Renal cortex interstitium (tissue), 15 donors: ENCODE measurements at places on chromosomes 11 and 22. TPM values are rescaled to one million over a fixed set of nuclear protein-coding genes. Genes with fewer than 3 reads are reported as not detected.

MISFA gene
- polyA plus RNA-seq: 7.5 TPM

JAM3 gene
- polyA plus RNA-seq: 55.1 TPM

LRRN4CL gene
- 0.75 TPM for polyA plus RNA-seq

ANO1 gene
- 13.3 TPM for polyA plus RNA-seq

ARHGAP8 gene
- 57.7 TPM for polyA plus RNA-seq

PDGFD gene
- 22.6 TPM for polyA plus RNA-seq

PLEKHA7 gene
- 58.2 TPM for polyA plus RNA-seq

HORMAD2 gene
- polyA plus RNA-seq: 0.10 TPM

POU2AF1 gene
- 0.88 TPM for polyA plus RNA-seq

- no peak for DNase-seq
Measured at GRCh38 chr11:76824083-76824939, 36.4 kb upstream of the ACER3 start.

- no peak for DNase-seq
Measured at GRCh38 chr11:64801158-64801464, 1.9 kb downstream of the MAP4K2 start.

DNA sequence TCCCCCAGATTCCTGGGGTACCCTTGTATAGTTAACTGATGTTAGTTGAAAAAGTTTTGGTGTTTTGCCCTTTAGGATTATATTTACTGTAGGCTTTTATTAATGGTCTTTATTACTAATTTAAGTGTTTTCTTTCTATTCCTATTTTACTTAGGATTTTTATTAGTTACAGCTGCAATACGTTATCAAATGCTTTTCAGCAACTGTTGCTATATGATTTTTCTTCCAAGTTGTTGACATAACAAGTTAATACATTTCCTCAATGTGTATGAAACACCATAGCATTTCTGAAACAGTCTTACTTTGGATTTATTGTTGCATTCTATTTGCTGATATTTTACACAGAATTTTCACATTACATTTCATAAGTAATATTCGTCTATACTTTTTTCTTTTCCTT lies 81.2 kb upstream of the RASSF10 start:
- no peak for DNase-seq

DNA sequence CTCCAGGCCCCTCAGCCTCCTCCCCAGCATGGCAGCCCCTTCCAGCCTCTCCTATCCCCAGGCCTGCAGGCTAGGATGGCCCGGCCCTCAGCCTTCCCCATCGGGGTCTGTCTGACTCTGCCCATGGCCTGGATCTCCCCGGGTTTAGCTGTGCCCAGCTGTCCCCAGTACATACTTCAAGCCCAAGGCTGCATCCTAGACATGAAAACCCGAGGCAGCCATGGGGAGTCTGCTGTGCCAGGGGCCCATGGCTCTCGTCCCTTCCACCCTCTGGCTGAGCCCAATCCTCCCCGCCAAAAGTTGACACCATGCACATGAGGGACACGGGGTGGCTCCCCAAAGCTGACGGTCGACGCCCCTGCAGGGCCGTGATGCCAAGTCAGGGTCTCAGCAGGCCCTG lies 22.2 kb upstream of the FADD start:
- DNase-seq: no peak

GRCh38 chr11:88348870-88349269 lies 11.3 kb upstream of the CTSC start:
- DNase-seq: no peak

DNA sequence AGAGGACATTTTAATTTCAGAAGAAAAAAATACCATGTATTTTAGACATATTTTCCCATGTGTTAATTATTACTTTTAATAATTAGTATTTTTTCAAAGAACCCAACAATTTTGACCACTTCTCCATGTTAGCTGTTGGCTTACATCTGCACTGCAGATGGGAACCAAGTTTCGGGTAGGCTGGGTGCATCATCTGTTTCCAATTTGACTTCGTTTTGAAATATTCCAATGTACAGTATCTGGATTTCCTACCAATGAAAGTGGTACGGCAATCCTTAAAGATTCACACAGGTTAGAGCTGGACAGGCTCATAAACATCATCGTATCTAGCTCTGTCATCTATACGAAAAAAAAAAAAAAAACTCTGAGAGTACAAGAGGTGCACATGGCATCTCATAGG lies 670.2 kb downstream of the OPCML start:
- DNase-seq: no peak

DNA sequence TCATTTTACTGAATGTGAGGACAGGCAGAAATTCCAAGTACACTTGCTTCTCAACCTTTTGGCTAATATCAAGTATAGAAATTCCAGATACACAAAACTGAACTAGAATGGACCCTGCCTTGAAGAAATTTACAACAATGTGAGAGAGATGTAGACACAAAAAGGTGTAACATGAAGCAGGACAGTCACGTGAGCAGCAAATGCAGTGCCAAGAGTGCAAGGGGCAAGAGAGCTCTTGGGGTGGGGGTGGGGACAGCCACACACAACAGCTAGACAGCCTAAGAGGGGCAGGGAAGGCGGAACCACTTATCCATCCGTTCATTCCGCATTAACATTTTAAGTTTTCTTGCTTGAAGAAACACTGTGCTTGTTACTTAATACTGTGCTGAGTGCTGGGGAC lies 28.9 kb downstream of the PLEKHA7 start:
- no peak for DNase-seq

- no peak for DNase-seq
Measured at GRCh38 chr11:10293423-10294289, at the start of gene SBF2. TSS of gene SBF2 (minus strand) at chr11:10294219. CDS start at chr11:10294069, 150 bp downstream.

DNA sequence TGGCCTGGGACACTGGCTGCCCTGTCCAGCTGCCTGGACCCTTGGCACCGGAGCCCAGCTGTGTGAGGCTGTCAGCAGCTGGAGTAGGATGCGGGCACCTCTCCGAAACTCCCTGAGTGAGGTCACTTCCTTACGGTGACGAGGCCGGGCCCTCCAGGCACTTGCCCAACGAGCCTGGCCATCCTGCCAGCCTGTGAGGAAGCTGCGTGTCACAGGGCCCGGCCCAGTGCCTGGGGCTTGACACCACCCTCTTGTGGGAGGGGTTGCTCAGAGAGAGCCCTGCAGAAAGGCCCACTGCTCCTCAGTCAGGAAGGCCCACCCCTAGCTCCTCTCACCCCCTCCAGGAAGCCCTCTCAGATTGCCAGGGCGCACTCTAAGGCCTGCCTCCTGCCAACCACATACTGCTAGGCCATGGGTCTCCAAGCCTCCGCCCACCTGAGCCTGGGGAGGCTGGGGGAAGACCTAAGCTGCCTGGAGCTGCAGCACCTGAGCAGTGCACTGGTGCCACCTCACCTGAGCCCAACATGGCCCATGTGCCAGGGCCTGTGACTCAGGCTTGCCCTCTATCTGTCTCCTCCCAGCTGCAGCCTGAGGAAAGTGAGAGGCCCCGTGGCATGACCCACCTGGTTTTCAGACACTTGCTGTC lies 4.3 kb upstream of the PHLDA2 start:
- DNase-seq: no peak

DNA sequence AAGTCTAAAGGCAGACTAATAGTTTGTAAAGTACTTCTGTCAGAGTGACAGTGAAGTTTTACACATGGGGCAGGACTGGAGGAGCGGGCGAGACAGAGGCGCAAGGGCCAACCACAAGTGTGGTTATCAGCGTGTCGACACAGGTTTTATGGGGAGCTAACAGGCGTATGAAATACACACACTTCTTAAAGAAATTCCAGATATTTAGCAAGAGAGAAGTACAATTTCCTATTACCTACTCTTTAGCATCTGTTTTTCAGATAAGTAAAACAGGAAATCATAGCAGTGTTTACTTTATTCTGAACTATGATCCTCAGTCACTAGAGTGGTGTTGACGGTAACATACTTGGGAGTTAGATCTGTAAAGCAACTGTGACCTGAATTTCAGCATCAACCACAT lies 22.5 kb downstream of the VSIG10L2 start:
- no peak for DNase-seq

DNA sequence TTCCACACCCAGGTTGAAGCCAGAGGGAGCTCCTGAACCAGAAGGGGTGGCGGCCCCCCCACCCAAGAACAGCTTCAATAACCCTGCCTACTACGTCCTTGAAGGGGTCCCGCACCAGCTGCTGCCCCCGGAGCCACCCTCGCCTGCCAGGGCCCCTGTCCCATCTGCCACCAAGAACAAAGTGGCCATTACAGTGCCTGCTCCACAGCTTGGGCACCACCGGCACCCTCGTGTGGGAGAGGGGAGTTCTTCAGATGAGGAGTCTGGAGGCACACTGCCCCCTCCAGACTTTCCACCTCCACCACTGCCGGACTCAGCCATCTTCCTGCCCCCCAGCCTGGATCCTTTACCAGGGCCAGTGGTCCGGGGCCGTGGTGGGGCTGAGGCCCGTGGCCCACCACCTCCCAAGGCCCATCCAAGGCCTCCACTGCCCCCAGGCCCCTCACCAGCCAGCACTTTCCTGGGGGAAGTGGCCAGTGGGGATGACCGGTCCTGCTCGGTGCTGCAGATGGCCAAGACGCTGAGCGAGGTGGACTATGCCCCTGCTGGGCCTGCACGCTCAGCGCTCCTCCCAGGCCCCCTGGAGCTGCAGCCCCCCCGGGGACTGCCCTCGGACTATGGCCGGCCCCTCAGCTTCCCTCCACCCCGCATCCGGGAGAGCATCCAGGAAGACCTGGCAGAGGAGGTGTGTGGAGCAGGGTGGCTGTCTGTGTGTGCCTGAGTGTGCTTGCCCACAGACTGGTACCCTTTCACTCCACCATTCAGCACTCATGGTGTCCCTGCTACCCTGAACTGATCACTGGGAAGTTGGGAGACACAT lies 6.7 kb downstream of the PHOX2A start:
- no peak for DNase-seq

- DNase-seq: no peak
Measured at GRCh38 chr22:48836673-48837340, 990.9 kb downstream of the BRD1 start.

- no peak for DNase-seq
Measured at GRCh38 chr11:124610295-124610694, 933 bp upstream of the PANX3 start.

- no peak for DNase-seq
Measured at GRCh38 chr22:32843300-32843699, 41.8 kb downstream of the TIMP3 start.

DNA sequence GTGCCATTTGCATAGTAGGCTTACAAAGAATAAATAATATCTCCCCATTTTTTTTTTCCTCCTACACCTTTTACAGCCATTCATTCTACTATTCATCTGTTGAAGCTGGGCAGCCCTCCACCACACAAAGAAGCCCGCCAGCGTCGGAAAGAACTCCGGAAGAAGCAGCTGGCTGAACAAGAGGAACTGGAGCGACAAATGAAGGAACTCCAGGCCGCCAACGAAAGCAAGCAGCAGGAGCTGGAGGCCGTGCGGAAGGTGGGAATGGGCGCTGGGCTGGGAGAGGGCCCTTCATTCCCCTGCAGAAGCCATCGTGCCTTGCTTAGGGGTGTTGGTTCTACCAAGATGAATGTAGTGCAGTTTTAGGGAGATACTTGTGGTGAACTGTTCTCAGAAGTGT lies 68.6 kb downstream of the SWAP70 start:
- no peak for DNase-seq

DNA sequence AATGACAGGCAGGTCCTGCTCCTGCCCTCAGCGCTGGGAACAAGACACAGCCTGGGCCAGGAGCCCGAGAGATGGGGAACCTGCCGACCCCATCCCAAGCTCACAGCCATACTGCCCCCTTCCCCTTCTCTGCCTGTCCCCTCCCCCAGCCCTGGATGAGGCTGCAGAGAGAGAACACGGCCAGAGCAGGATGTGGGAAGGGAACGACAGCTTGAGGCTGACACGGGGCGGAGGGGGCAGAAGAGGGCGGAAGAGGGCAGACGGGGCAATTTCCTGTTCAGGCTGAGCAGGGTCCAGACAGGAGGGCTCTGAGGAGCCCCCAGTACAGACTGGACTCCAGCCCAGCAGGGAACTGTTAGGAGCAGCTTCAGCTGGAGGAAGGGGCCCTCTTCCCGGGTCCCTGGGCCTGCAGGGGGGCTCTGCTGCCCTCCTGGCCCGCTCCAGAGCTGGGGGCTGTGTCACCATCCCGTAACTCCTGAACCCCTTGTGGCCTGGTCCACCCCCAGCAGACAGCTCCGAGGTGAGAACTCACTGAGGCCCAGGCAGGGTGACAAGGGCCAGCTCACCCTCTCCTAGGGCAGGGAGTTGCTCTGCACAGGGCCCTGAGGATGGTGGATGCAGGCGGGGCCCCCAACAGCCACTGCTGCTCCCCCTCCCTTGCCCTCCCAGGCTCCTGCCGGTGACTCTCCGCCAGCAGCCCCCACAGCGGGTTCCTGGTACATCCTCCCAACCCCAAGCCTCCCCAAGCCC lies 5.7 kb downstream of the CTSD start:
- DNase-seq: no peak

GRCh38 chr11:34214961-34215805 lies 109.8 kb downstream of the NAT10 start:
- no peak for DNase-seq

- no peak for DNase-seq
Measured at GRCh38 chr11:33543823-33544222, 156.8 kb downstream of the C11orf91 start.
